ENCODE measurements at places on chromosomes 2 and 18.

GRCh38 chr2:143843686-143844085 is 676.2 kb downstream of the ZEB2 start:
- no peak for DNase-seq

GRCh38 chr2:222000326-222000725 is 298.5 kb downstream of the PAX3 start:
- DNase-seq: no peak

DNA sequence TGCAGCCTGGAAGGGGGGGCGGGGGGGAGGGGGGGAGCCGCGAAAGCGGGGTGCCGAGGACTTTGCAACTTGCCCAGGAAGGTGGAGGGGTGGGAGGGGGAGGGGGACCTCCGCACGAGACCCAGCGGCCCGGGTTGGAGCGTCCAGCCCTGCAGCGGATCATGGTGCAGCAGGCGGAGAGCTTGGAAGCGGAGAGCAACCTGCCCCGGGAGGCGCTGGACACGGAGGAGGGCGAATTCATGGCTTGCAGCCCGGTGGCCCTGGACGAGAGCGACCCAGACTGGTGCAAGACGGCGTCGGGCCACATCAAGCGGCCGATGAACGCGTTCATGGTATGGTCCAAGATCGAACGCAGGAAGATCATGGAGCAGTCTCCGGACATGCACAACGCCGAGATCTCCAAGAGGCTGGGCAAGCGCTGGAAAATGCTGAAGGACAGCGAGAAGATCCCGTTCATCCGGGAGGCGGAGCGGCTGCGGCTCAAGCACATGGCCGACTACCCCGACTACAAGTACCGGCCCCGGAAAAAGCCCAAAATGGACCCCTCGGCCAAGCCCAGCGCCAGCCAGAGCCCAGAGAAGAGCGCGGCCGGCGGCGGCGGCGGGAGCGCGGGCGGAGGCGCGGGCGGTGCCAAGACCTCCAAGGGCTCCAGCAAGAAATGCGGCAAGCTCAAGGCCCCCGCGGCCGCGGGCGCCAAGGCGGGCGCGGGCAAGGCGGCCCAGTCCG is 540 bp downstream of the SOX11 start:
- DNase-seq: no peak

- DNase-seq: no peak
Measured at GRCh38 chr2:128388499-128388941, 69.9 kb upstream of the HS6ST1 start.

Data from central memory CD8-positive, alpha-beta T cell (primary cell).